ENCODE measurements at places on chromosomes 1 and 21.

- DNase-seq: no peak
Measured at GRCh38 chr1:167223144-167224103, 2.7 kb downstream of the POU2F1 start.

DNA sequence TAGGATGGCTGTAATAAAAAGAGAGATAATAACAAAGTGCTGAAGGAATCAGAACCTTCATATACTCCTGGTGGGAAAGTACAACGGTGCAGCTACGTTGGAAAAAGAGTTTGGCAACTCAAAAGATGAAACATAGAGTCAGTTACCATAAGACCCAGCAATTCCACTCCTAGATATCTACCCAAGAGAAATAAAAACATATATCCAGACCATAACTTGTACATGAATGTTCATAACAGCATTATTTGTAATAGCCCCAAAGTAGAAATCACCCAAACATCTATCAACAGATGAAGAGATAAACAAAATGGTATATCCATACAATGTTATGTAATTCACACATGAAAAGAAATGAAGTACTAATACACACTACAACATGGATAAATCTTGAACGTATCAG is 30.5 kb upstream of the DNAH14 start:
- no peak for DNase-seq

DNA sequence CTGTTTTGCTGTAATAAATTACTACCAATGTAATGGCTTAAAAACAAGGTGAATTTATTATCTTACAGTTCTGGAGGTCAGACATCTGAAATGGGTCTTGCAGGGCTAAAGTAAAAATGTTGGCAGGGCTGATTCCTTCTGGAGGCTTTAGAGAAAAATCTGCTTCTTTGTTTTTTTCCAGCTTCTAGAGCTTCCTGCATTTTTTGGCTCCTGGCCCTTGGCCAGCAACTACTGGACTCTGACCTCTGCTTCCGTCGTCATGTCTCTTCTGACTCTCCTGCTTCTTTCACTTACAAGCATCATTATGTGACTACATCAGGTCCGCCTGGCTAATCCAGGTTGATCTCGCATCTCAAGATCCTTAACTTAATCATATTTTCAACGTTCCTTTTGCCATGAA is 350.9 kb downstream of the S1PR1 start:
- no peak for DNase-seq

- DNase-seq: no peak
Measured at GRCh38 chr1:12015001-12015491, 4.3 kb upstream of the MIIP start.

- DNase-seq: peak; percentile 81
Measured at GRCh38 chr1:156815307-156815826, 1.3 kb downstream of the SH2D2A start.

- DNase-seq: no peak
Measured at GRCh38 chr1:115495625-115496024, 146.1 kb upstream of the VANGL1 start.

DNA sequence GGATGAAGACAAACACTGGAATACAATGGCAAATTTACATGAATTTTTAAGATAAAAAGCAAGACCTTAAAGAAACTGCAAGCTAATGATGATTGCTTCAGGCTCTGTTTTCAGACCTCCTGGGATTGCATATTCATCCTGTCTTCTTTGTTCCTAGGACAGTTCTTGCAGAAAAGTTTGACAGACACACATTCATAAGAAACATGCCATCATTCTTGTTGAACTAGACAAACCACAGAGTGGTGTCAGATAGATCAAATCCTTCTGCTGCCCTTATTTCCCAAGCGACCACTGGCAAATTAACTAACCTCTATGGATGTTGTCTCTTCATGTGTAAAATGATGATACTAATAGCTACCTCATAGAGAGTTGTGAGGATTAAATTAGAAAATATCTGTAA is 181.3 kb downstream of the KCTD3 start:
- no peak for DNase-seq

DNA sequence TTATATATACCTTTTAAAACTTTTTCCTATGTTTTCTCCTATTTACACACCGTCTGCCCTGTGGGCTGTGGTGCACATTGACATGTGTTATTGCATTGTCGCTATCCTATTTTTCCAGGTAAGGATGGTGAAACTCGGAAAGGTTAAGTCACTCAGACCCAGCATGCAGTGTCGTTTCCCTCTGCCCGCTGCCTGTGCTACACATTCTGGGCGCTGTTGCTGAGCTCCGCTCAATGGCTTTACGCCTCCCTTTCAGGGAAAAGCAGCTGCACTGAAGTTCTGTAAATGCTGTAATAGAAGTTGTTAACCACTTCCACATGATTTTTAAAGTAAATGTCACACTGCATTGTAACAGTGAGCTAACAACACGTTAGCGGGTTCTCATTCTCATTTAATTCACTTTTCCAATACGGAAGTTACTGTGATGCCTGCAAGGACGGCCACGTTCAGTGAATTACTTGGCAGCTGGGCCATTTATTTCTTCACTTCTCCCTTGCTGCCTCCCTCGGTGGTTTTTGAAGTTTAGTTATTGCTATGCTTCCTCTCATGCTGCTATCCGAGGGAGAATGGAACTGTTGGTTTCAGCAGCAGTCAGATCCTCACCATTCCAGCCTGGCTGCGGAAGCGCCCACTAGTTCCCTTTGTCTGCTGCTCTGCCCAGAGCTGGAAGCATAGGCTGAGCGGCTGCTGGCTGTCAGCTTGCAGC is 288.7 kb downstream of the SPATA17 start:
- DNase-seq: no peak

DNA sequence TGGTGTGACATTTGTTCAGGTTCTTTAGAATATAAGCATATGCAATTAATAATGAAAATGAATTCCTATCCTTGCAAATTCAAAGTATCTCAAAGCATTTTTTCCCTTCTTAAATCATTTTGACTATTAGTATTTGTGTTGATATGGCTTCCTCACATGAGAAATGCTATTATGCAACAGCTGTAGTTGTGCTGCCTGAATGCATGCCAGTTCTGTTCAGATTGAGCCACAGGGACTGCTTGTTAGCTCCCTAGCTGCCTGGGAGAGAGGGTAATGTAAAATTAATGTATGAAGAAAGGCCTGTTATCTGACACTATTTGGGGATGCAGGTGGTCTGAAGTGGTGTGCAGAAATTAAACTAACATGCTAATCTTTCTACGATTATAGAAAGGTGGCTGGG is 45.5 kb downstream of the CACHD1 start:
- DNase-seq: no peak

DNA sequence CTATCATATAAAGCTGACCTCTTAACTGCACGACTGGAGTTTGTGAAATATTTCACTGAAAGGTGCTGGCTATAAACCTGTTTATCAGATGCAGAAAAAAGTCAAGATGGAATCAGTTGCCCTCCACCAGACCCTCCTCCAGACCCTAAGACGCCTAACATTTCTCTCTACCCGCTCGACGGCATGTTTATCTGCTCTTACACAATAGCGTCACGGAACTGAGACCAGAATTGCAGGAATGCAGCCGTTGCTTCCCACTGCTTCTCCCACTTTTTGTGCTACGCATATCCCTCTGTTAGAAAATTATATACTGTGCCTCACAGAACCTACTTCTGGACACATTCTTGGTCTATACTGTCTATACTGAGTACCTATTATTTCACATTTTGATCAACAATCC is 28.2 kb upstream of the FAM131C start:
- DNase-seq: peak; percentile 42

DNA sequence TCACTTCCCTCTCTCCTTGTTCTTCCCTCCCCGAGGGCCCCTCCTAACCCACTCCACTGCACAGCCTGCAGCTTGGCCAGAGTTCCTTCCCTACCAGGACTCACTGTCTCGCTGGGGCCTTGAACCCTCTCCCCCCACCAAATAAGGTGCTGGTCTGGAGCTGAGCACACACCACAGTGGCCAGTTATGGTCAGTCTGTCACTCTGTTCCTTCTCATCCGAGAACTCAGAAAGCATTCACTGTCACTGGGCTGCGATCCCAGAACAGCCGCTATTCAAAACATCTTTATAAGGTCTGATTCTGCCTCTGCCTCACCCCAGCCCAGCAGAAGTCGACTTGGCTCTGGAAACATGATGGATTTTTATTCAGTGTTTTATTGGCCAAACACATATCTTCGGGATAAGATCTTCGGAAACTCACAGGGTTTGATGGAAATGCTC is 19.8 kb upstream of the LBR start:
- DNase-seq: no peak

- DNase-seq: no peak
Measured at GRCh38 chr1:156242738-156243137, 754 bp downstream of the BGLAP start.

- peak; percentile 29 for DNase-seq
Measured at GRCh38 chr1:30405631-30406212, 317.7 kb downstream of the MATN1 start.

DNA sequence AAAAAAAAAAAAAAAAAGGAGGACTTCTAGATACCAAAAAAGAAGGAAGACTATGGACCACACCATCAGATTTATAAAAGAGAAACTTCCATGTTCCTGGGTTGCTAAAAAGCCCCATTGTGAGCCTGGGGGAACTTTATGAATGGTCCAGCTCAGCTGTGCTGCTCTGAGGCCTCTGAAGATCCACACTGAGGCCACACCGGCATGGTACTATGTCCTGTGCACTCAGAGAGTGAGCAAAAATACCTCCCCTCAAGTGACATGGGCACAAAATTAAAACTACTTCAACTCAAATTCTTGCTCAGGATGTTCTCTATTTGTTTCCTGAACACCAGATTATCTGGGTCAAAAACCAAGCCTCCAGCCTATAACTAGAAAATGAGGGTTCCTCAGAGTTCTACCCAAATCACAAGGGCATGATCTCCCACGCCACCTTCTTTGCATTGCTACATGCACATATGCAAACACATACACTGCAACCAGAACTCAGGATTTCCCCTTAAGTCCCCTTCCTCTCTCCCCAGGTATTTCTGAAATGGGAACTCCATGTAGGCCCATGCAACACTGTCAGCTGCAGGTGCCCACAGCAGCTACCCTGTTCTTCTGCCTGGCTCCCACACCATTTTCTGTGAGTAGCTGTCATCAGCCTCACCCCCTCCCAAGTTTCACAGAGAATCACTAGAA is 94.4 kb downstream of the SH3GLB1 start:
- DNase-seq: no peak

DNA sequence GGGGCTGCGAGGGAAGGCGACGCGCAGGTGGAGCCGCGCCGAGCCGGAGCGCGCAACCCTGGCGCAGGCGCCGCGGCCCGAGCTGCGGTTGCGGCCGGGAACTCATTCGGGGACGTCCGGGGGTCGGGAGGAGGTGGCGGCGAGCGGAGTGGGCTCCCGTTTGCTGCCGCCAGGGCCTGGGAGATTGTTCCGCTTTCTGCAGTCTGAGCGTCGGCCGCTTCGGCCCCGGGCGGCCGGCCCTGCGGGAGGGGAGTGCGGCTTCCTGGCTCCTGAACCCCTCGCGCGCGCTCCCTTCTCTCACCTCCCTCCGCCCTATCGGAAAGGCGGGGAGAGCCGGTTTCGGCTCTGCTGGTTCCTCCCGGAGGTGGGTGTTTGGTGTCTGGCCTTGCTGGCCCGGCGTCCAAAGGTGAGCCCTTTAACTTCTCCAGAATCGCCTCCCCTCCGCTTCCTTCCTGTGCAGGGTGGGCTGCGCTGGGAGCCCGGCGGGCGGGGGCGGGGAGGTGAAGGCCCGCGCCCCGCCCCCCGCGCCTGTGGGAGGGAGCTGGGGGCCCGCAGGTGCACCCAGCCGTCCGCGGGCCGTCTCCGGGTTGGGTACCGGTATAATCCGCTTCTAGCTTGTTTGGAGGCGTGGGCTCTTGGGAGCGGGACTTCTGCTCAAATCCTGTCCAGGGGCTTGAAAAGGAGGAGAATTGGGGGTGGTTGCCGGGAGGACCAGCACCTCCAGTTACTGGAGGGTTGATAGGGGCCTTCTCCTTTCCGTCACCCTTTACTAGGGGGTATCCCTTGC is 683 bp downstream of the LRRC8D start:
- DNase-seq: peak; percentile 76

GRCh38 chr1:156708218-156708661 is 2.9 kb upstream of the CRABP2 start:
- DNase-seq: no peak

DNA sequence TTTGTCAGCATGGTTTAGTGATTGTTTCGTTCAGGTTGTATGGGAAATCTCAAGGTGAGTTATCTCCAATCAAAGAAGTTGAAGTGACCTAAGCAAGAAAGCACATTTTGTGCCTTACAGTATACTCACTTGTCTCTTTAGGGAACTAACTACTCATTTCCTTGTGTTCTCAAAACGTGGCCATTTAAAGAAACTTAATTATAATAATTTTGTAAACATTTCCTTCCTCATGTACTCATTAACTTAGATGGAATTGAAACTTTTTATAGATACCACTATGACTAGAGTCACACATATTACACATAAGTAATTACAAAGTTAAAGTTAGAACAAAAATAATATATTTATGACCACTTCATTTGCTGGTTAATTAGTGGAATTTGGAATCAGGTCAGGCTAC is 552.6 kb downstream of the MRPL39 start:
- no peak for DNase-seq

GRCh38 chr1:66624412-66625060 is 90.6 kb downstream of the SGIP1 start:
- DNase-seq: no peak

- DNase-seq: peak; percentile 82
Measured at GRCh38 chr1:232372841-232373440, 257.0 kb downstream of the SIPA1L2 start.

GRCh38 chr21:33901412-33902288 is 14.0 kb downstream of the ATP5PO start:
- DNase-seq: peak; percentile 91

- peak; percentile 83 for DNase-seq
Measured at GRCh38 chr1:115289940-115290339, 48.1 kb downstream of the NGF start.

- DNase-seq: peak; percentile 90
Measured at GRCh38 chr1:243850452-243851256, 611 bp upstream of the AKT3 start.

- no peak for DNase-seq
Measured at GRCh38 chr21:41229509-41230248, 61.7 kb downstream of the BACE2 start.

DNA sequence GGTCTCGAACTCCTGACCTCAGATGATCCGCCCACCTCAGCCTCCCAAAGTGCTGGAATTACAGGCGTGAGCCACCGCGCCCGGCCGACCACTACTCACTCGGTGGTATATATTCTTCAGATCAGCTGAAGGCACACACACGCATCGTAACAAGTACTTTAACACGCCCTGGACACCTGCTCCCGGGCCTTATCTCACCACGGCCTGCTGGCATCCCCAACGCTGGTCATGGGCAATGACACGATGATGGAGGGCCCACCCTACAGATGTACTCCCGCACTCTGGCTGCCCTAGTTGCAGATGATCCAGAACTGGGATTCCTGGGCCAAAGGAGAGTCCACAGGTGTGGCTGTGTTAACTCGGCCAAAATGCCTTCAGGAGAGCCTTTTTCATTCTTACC is 11.6 kb downstream of the UBE2J2 start:
- DNase-seq: no peak

- no peak for DNase-seq
Measured at GRCh38 chr21:38420140-38420539, 78.1 kb downstream of the ERG start.

GRCh38 chr1:5713101-5714010 is 278.9 kb downstream of the NPHP4 start:
- no peak for DNase-seq

GRCh38 chr21:40846587-40847411 is at the start of gene DSCAM:
Gene DSCAM, minus strand, starts transcription at chr21:40847158. Its CDS starts 497 bp downstream, at chr21:40846661.
- peak; percentile 66 for DNase-seq

GRCh38 chr1:33515607-33516006 is 43.2 kb downstream of the ZSCAN20 start:
- DNase-seq: no peak

- DNase-seq: no peak
Measured at GRCh38 chr1:64192290-64192689, 11.1 kb upstream of the UBE2U start.

GRCh38 chr1:30892671-30893073 is 15.9 kb downstream of the SDC3 start:
- DNase-seq: no peak
